Heart left ventricle (tissue), 16 donors: ENCODE measurements at places on chromosomes 3 and 15.

DNA sequence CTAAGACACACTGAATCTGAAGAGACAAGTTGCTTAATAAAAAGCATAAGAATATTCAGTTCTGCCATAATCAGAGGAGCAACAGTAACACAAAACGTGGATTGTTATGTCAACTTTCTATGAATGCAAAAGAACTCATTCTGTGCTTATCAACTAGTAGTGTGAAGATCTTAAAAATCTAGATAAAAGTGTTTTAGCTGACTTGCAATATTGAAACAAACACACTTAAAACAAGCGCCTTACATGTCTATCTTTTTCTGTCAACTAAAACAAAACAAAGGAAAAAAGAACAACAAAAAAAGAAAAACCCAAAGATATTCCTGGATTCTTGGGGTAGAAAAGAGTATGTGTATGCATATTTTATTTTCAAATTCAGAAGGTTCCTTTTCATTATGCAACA is 37.7 kb downstream of the TASOR start:
- H3K27me3 ChIP-seq = no peaks in the 10 kb centered on the region
- no peak overlapping the region for H3K27ac ChIP-seq
- no peak for DNase-seq
- no peak overlapping the region for H3K4me3 ChIP-seq

DNA sequence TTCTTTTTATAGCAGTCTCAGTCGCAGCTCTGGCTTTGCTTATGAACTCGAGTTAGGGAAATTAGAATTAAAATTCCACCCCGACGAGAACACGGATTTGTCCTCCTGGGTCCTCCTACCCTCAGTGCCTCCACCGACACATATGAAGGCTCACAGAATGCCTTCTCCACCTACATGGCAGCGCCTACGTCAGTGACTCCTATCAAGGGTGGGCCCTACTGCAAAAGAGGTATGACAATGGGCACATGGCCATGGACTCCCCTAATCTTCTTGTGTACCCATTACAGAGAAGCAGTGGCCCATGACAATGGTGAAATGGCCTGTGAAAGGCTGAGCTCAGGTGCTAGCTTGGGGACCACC is 173.0 kb upstream of the TLE3 start:
- peak overlapping the region; percentile 20 for H3K27ac ChIP-seq
- DNase-seq = no peak
- H3K36me3 ChIP-seq = no peaks in the 10 kb centered on the region

DNA sequence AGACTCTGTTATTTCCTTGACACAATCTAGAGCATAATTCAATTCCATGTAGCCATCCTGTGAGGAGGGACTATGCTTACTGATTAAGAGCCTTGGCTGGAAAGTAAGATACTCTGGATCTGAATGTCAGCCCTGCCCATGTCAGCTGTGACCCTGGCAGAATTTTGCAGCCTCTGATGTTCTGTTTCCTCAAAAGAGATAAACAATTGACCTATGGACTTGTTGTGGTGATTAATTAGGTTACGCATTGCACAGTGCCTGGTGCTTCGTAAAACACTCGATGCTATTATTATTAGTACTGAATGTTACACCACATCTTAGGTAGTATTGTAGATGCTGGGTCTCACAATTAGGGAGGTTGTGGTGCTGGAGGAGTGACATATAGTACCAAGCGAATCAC is 161.3 kb upstream of the MEIS2 start:
- no peaks in the 10 kb centered on the region for H3K27me3 ChIP-seq
- H3K4me3 ChIP-seq = no peak overlapping the region
- H3K27ac ChIP-seq = no peak overlapping the region

DNA sequence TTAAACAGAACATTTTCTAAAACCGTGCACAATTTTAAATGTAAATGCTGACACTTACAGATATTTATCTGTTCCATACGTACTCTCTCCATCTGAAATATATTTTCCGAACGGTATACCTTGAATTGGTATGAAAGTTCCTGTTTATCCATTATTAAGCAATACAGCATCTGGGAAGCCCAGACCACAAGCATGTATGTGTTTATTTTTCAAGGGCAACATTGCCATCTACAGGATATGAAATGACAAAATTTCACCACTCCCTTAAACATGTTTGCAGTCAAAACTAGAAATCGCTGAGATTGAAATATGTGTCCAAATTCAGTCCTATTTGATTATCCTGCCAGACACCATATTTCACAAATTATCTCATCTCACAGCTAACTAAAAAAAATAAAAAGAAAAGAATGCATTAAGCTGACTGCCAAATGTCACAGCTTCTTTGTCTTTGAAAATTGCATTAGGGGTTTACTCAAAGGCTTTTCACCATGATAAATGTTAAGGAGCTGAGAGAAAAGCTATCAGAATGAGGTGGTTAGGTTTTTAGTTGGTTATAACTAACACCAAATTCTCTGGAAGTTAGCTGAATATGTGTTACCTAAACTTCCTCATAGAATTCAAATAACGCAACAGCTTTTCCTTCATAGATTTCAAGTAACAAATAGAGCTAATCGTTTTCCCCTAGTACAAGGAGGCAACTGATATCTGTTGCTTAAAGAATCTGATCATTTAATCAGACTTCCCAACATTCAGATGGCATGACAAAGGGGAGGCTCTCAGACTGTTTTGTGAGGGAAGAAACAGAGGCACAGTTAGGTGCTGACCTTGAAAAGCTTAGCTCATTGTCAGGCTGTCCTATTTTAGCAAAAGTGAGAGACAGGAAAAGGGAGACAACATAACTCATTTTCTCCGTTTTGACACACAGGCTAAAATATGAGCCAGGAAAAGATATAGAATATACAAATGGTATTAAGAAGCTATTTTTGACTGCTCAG is 533.1 kb downstream of the TBL1XR1 start:
- peaks cover 13% of the 10 kb centered on the region for H3K4me1 ChIP-seq
- H3K36me3 ChIP-seq = no peaks in the 10 kb centered on the region
- no peak overlapping the region for H3K27ac ChIP-seq
- no peak for DNase-seq

DNA sequence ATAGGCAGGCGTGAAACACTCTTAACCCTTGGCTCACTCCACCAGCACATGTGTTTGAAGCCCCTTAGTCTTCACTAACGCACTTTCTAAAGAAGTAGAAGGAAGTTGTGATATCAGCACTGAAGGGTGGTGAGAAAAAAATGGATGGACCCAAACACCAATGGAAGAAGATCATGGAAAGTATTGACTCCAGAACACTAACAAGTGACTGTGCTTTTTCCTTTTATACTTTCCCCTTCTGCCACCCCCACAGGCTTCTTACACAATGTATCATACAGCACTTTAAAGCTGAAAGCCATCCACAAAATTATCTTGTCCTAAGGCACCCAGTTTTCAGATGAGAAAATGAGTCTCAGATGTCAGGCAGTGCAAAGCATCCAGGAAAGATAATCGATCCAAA is 93.9 kb upstream of the PHLDB2 start:
- H3K27me3 ChIP-seq = no peaks in the 10 kb centered on the region
- H3K4me3 ChIP-seq = no peak overlapping the region
- no peaks in the 10 kb centered on the region for H3K36me3 ChIP-seq
- H3K4me1 ChIP-seq = peaks cover 56% of the 10 kb centered on the region
- DNase-seq = no peak
- no peak overlapping the region for H3K27ac ChIP-seq

DNA sequence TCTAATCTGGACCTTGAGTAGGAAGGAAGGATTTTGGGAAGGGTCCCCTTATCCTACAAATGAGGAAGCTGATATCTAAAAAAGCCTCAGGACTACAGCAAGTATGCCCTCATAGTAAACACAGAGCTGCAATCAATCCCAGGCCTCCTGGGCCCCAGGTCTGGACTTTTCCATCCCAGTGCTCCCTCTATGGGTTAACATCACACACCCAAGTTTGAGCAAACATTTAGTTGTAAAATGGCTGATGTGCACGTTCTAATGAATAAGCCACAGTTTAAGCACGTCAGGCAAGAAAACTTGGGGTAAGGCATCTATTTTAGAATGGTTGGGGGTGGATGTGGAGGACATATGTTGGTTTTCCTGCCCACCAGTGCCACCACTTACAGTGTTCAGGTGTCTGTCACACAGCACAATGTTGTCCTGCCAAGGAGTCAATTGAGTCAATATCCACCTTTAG is 44.3 kb upstream of the UBE2E1 start:
- no peaks in the 10 kb centered on the region for H3K36me3 ChIP-seq
- no peak for DNase-seq
- H3K4me3 ChIP-seq = no peak overlapping the region
- no peaks in the 10 kb centered on the region for H3K27me3 ChIP-seq
- peaks cover 31% of the 10 kb centered on the region for H3K4me1 ChIP-seq

- no peak for DNase-seq
- H3K36me3 ChIP-seq = no peaks in the 10 kb centered on the region
- no peak overlapping the region for H3K4me3 ChIP-seq
- no peaks in the 10 kb centered on the region for H3K27me3 ChIP-seq
- H3K27ac ChIP-seq = no peak overlapping the region
Measured at GRCh38 chr3:28590216-28590615, 241.6 kb upstream of the AZI2 start.

DNA sequence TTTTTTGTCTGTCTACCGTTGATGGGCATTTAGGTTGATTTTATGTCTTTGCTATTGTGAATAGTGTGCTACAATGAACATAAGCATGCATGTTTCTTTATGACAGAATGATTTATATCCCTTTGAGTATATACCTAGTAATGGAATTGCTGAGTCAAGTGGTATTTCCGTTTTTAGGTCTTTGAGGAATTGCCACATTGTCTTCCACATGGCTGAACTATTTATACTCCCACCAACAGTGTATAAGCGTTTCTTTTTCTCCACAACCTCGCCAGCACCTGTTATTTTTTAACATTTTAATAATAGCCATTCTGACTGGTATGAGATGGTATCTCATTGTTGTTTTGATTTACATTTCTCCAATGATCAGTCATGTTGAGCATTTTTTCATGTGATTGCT is 89.6 kb upstream of the GALNT15 start:
- no peak overlapping the region for H3K4me3 ChIP-seq
- no peaks in the 10 kb centered on the region for H3K27me3 ChIP-seq
- no peaks in the 10 kb centered on the region for H3K36me3 ChIP-seq
- peaks cover 16% of the 10 kb centered on the region for H3K4me1 ChIP-seq
- no peak for DNase-seq

- no peaks in the 10 kb centered on the region for H3K4me1 ChIP-seq
- H3K36me3 ChIP-seq = no peaks in the 10 kb centered on the region
- peak; percentile 51 for DNase-seq
- peak overlapping the region; percentile 32 for H3K27ac ChIP-seq
Measured at GRCh38 chr3:129211772-129212171, 28.1 kb upstream of the CNBP start.

DNA sequence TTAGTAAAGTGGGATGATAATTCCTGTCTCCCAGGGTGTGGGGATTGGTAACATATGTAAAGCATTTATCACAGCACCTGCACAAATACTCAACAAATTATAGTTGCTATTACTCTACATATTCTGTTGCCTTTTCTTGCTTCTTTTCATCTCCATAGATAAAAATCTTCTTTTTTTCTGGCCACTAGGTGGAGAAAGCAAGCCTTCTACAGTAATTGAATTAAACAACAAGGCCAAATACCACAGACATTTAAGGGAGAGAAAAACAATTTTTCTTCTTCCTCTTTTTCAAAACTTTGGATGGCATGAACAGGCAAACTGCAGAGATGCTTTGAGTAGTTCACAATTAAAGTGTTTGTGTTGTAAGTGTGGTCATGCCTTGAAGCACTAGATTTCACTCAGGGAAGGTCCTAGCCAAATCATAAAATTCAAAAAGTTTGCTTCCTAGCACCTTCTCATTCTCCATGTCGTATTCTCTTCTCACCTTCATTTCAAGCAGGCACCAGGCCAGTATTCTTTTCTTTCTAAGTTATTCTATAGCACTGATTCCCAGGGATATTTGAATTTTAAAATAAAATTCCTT is 493.4 kb upstream of the TGFBR2 start:
- H3K27me3 ChIP-seq = no peaks in the 10 kb centered on the region
- no peaks in the 10 kb centered on the region for H3K36me3 ChIP-seq
- no peak overlapping the region for H3K27ac ChIP-seq
